Stimulated activated CD8-positive, alpha-beta memory T cell treated with anti-CD3 and anti-CD28 coated beads, Interleukin-4, amount 100 ng/mL, for 1 hour (primary cell): ENCODE measurements at places on chromosomes 3 and 15.

DNA sequence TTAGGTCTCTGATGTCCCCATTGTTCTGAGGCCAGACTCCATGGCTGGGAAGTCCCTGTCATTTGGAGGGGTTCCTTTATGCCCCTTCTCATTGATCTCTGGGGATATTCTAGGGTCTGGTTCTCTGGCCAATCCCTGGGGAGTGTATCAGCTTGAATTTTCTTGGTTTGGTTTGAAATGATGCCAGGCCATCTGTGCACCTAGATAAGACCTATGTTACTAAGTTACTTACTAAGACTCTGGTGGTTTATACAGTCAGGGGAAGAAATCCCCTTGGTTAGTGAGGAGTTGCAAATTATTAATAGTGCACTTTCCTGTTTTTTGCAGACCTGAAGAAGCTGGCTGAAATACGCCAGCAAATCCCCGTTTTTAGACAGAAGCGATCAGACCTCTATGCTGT, 20.3 kb downstream of the NIT2 start:
- no peak for DNase-seq

DNA sequence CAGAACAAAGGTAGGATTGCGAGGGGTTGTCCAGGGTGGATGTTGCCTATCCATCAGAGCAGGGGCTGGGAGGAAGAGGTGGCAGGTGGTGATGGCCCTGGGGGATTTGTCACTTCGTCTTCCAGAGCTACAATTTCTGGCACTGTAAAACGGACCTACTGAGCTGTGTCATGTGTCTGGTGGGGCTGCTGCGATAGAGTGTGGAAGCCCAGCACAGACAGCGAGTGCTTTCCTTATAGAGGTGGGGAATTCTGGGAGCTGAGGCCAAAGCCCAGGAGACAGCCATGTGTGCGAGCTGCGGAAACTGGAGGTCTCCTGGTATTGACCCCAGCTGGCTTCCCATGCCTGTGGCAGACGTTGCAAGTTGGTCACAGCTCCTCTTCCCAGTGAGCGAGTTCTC, 61.2 kb upstream of the SEC22A start:
- DNase-seq = no peak

DNA sequence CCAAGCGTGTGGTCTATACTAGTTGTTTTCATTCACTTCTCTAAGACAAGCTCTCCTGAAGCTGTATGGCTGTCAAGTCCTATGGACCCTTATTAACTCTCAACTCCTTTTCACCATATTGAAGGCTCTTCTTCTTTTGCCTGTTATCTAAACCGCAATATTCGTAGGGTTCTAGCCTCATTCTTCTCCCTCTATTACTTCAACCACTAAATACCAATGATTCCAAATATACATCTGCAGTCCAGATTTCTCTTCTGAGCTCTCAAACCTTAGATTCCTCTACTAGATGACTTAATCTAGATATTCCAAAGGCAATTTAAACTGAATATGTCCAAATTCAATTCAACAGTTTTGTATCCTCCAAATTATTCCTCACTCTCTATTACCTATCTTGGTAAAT, 24.6 kb downstream of the AQR start:
- DNase-seq = no peak

DNA sequence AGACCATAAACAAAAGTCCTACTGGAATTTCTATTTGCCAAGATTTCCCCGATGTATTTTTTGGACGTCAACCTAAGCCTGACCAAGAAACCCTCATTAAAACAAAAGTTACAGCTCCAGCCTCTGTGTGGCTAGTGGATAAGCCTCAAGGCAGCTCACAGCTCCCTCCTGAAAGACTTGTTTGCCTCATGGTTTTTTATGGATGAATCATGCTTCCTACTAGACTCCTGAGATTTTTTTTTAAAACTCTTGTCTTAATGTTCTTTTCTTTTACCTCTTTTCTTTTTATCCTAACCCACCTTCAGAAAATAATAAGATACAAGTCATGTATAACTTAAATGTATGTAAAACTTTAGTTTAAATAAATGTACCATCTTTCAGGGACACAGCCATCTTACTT, 52.4 kb downstream of the SUCNR1 start:
- DNase-seq = no peak

DNA sequence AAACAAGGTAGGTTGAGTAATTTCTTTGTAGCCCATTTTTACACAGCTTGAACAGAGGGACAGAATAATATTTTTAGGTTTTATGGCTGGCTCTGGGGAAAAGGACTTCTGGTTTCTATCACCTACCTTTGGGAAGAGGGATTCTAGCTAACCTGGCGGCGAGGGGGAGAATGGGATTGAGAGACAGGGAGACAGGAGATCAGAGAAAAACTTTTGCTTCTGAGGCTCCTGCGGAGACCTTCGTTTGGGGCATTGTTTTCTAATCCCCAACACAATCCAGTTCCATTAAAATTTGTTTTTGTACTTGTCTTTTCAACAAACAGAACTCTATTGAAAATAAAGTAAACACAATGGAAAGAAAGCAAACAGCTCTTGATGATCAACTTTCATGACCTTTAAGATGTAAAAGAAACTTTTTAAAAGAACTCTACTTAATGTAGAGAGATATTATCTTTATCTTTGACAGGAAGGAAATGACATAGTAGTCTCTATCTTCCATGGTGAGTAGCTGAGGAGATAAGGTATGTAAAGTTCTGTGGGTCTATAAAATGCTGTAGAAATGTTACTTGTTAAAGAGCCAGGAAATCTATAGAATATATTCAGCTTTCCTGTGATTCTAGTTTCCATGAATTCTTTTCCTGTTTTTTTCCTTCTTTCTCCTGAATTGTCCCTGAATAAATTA, 37.0 kb upstream of the P2RY1 start:
- no peak for DNase-seq

DNA sequence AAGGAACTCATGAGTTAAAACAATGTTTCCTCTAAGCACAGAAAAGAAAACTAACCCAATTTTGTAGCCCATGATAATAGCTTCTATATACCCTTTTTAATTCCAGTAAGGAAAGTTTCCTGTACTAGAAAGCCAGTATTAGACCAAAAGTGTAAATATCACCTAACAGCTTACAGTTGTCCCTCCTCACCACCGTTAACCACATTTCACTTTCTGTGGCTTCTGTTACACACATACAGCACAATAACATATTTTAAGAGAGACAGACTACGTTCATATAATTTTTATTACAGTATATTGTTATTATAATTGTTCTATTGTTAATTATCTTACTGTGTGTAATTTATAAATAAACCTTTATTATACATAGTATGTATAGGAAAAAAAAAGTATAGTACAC, 74.1 kb downstream of the ZNF280D start:
- no peak for DNase-seq

- DNase-seq = no peak
Measured at GRCh38 chr15:64883100-64883581, 28.6 kb upstream of the ANKDD1A start.

DNA sequence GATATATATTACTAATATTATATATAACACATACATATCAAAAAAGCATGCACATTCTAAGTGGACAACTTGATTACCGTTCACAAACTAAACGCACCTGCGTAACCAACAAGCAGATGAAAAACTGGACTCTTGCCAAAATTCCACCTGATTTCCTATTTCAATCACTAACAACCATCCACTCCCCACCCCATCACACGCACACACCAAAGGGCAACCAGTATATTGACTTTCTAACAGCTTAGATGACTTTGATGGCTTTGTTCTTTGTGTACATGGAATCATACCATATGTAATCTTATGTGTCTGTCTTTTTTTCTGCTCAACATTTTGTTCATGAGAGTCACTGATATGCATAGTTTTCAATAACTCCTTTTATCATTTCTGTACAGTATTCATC, 496.8 kb upstream of the ARRDC4 start:
- DNase-seq = no peak

GRCh38 chr15:26438718-26439117, 334.1 kb downstream of the GABRB3 start:
- no peak for DNase-seq

- no peak for DNase-seq
Measured at GRCh38 chr3:122993124-122993978, 34.2 kb downstream of the SEMA5B start.

DNA sequence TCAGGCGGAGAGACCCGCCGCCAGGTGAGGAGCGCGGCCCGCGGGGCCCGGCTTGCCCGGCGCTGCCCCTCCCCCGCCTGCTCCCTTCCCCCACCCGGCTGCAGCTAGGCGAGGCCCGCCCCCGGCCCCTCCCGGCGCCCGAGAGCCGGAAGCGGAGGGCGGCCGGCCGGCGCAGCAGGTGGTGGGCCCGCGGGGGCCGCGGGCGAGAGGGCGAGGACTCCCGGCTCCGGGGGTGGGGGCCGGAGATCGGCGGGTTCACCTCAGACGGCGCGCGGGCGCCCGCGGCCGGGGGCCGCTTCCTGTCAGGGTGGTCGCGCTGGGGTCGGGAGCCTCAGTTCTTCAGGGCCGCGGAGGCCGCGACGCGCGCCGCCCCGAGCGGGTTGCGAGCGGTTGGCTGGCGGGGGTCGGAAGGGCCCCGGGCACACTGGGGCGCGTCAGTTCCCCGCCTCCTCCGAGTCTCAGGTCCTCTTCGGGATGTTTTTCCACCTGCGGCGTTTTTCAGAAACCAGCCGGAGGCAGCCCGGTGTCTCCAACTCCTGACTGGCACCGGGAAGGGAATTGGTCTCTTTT, 395 bp downstream of the ZFAND6 start:
- no peak for DNase-seq

DNA sequence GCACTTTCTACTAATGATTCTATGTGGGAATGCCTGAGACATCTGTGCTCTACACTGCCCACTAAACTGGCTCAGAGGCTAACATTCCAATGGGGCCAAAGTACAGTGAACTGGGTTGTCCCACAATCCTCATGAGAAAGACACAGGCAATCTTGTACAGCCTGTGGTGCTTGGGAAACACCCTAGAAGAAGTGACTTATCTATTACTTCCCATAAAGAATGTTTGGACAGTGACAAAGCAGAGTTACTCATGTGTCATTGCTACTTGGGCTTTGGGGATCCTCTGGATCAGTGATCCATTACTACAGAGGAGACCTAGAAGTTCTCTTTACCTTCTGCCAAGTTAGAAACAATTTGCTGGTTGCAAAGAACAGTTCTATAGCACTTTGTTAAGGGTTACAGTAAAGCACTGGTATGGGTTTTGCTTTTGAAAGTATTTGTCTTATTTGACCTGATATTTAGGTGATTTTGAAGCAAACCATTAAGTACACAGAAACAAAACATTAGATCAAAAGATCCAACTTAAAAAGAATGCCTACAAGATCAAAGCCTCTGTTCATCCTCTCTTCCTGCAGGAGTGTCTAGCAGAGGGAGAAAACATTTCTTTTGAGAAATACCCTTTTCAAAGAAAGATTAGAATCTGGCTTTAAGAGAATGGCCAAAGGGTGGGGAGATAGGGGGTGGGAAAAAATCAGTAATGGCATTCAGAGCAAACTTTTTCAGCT, 75.8 kb downstream of the CTNNB1 start:
- no peak for DNase-seq

DNA sequence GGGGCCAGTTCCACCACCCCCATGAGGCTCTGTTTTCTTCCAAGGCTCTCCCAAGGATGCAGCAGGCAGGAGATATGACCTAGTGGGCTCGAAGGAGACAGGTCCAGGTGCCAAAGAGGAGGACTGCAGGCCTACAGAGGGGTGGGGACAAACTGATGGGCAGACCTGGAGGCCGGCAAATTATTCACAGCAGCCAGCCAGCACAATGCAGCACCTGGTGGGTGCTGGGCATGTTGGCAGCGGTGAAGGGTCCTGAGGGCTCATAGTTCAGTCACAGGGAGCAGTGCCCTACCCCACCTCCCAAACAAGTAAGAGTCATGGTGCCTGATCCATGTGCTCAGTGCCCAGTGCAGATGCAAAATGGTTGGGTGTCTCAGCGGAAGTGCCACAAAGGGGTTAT, 171.7 kb downstream of the ABHD5 start:
- DNase-seq = no peak
